Mucosa of gallbladder (tissue), 1 donor: ENCODE measurements at places on chromosomes 2 and 18. TPM values are rescaled to one million over a fixed set of nuclear protein-coding genes. Genes with fewer than 3 reads are reported as not detected.

VPS4B gene
- total RNA-seq: 80.5 TPM

LYPD1 gene
- 14.6 TPM for total RNA-seq

REG1A gene
- total RNA-seq: 33.7 TPM

EIF2B4 gene
- total RNA-seq: 32.3 TPM

DCDC2C gene
- total RNA-seq: 0.14 TPM

TEKT4 gene
- 0.14 TPM for total RNA-seq

ANKRD23 gene
- total RNA-seq: 6.9 TPM

LBX2 gene
- 3.3 TPM for total RNA-seq

SLC23A3 gene
- total RNA-seq: 4.7 TPM

TRABD2A gene
- 0.52 TPM for total RNA-seq

KIF1A gene
- 1.6 TPM for total RNA-seq

COLEC12 gene
- 4.9 TPM for total RNA-seq

CYRIA gene
- total RNA-seq: 7.0 TPM

CFC1 gene
- not detected for total RNA-seq

SERPINB2 gene
- total RNA-seq: not detected

PLEKHM3 gene
- total RNA-seq: 10.4 TPM

ABCG5 gene
- 3.1 TPM for total RNA-seq

PTH2R gene
- 1.1 TPM for total RNA-seq

COQ10B gene
- total RNA-seq: 22.7 TPM

CAPN13 gene
- 44.4 TPM for total RNA-seq

AQP12B gene
- not detected for total RNA-seq

FAM161A gene
- 3.8 TPM for total RNA-seq

TNP1 gene
- not detected for total RNA-seq

SLC16A14 gene
- total RNA-seq: 8.8 TPM

NT5DC4 gene
- total RNA-seq: 0.12 TPM

RESP18 gene
- total RNA-seq: not detected

DTNA gene
- 53.4 TPM for total RNA-seq

PLCD4 gene
- total RNA-seq: 0.49 TPM

GREB1 gene
- 12.5 TPM for total RNA-seq

SLC5A7 gene
- 0.20 TPM for total RNA-seq

ICA1L gene
- 8.9 TPM for total RNA-seq

AKAIN1 gene
- total RNA-seq: not detected

ARHGAP25 gene
- 12.6 TPM for total RNA-seq

SCG2 gene
- total RNA-seq: 1.1 TPM

MARCHF4 gene
- total RNA-seq: 0.09 TPM
